Epithelial cell of proximal tubule (primary cell): ENCODE measurements at places on chromosomes 12 and 14. TPM values are rescaled to one million over a fixed set of nuclear protein-coding genes. Genes with fewer than 3 reads are reported as not detected.

The TCL1B gene
- total RNA-seq: not detected in 2 replicates

The CPNE6 gene
- total RNA-seq: not detected in 2 replicates

The MYL6 gene
- 3,822 and 3,955 TPM in 2 replicates for total RNA-seq

The TMEM30B gene
- total RNA-seq: 3.1 and 4.8 TPM in 2 replicates

The CCDC197 gene
- total RNA-seq: not detected in 2 replicates

The PSMC6 gene
- total RNA-seq: 102 and 129 TPM in 2 replicates

The WIF1 gene
- not detected in 2 replicates for total RNA-seq

The GPR68 gene
- total RNA-seq: 1.1 and 1.8 TPM in 2 replicates

The SERPINA9 gene
- not detected in 2 replicates for total RNA-seq

The SOX5 gene
- 0.07 and 0.17 TPM in 2 replicates for total RNA-seq

The GUCY2C gene
- not detected in 2 replicates for total RNA-seq

The LMO3 gene
- not detected in 2 replicates for total RNA-seq

The PLEK2 gene
- total RNA-seq: 35.5 and 71.3 TPM in 2 replicates

The PIK3C2G gene
- total RNA-seq: under 0.01 and 0.12 TPM in 2 replicates

The KRT86 gene
- 2.2 and 2.7 TPM in 2 replicates for total RNA-seq

The LRIG3 gene
- 12.6 and 25.5 TPM in 2 replicates for total RNA-seq

The CLEC2A gene
- total RNA-seq: not detected in 2 replicates

The COX8C gene
- not detected in 2 replicates for total RNA-seq

The CBLN3 gene
- 0.43 and 1.3 TPM in 2 replicates for total RNA-seq

The KRT75 gene
- not detected in 2 replicates for total RNA-seq

The EML1 gene
- total RNA-seq: 10.1 and 25.1 TPM in 2 replicates

The PRIMA1 gene
- not detected in 2 replicates for total RNA-seq

The SLC25A21 gene
- total RNA-seq: 0.81 and 1.5 TPM in 2 replicates
